Immature natural killer cell (primary cell): ENCODE measurements at places on chromosomes 12 and 14.

- H3K4me1 ChIP-seq = peaks cover 22% of the 10 kb centered on the region
- DNase-seq = no peak
- H3K27me3 ChIP-seq = no peaks in the 10 kb centered on the region
- H3K36me3 ChIP-seq = peaks cover 6% of the 10 kb centered on the region
- peak overlapping the region; percentile 1 for H3K27ac ChIP-seq
Measured at GRCh38 chr12:51480978-51481377, 56.3 kb downstream of the SLC4A8 start.

GRCh38 chr12:25269701-25270100 is 19.0 kb upstream of the KRAS start:
- no peak for DNase-seq
- peaks cover 5% of the 10 kb centered on the region for H3K27me3 ChIP-seq
- H3K4me1 ChIP-seq = peaks cover 6% of the 10 kb centered on the region
- no peaks in the 10 kb centered on the region for H3K36me3 ChIP-seq
- H3K4me3 ChIP-seq = no peak overlapping the region

- peak overlapping the region; percentile 53 for H3K27ac ChIP-seq
- peak; percentile 15 for DNase-seq
- peaks cover 42% of the 10 kb centered on the region for H3K4me1 ChIP-seq
Measured at GRCh38 chr12:48334808-48335207, 15.9 kb downstream of the ZNF641 start.

- no peak overlapping the region for H3K4me3 ChIP-seq
- H3K4me1 ChIP-seq = no peaks in the 10 kb centered on the region
- H3K27ac ChIP-seq = no peak overlapping the region
- H3K36me3 ChIP-seq = no peaks in the 10 kb centered on the region
Measured at GRCh38 chr12:20525064-20525610, 156.8 kb downstream of the PDE3A start.

DNA sequence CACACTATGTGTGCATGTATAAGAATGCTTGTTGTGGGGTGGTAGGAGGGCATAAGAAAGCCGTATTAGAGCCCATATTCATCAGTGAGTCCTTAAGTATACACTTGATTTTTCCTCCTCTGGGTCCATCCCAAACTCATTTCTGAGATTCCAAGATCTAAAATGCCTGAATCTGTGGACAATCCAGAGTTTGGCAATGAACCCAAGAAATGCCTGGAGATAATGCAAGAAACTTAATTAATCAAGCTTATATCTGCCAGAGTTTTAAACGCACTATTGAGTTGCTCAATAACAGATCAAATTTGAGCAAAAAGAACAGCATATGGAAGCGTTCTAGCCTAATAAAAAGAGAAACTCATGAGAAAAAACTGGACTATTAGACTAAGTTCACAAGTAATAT is 143.4 kb upstream of the NAV3 start:
- no peak for DNase-seq
- no peaks in the 10 kb centered on the region for H3K27me3 ChIP-seq
- no peaks in the 10 kb centered on the region for H3K36me3 ChIP-seq
- H3K27ac ChIP-seq = no peak overlapping the region
- H3K4me1 ChIP-seq = no peaks in the 10 kb centered on the region

DNA sequence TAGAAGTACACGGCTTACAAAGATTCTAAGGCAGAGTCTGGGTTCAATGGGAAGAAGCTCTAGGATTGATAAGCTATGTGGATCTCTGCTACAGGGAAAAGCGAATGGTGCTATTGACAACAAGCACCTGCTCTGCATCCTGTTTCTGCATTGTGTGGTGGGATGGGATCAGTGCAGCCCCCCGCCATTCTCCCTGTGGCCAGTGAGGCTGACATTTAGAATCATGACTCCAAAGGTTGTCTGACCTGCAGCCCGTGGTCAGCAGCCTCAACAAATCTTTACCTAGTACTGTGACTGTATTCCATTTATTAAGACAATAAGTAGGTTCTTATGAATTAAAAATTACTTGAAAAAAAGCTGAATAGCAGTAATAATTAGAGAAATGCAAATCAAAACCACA is 1477.0 kb upstream of the TMEM132C start:
- no peak for DNase-seq
- H3K36me3 ChIP-seq = no peaks in the 10 kb centered on the region
- no peak overlapping the region for H3K27ac ChIP-seq
- no peak overlapping the region for H3K4me3 ChIP-seq
- H3K4me1 ChIP-seq = peaks cover 9% of the 10 kb centered on the region

DNA sequence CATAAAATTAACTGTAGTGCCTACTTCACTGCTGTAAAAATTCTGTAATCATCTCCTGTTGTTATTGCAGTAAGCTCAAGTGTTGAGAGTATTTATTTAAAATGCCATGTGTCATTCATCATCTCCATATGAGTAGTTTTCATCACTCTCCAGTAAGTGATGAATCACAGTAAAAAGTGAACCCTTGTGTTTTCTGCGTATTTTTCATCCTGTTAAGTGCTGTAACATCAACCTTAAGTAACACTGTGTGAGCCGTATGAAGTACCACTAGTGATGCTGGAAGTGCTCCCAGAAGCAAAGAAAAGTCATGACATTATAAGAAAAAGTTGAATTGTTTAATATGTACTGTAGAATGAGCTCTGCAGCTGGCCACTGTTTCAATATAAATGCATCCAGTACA is 55.4 kb downstream of the SLCO1B3 start:
- H3K27me3 ChIP-seq = no peaks in the 10 kb centered on the region
- H3K36me3 ChIP-seq = no peaks in the 10 kb centered on the region
- no peak overlapping the region for H3K4me3 ChIP-seq
- no peak overlapping the region for H3K27ac ChIP-seq

DNA sequence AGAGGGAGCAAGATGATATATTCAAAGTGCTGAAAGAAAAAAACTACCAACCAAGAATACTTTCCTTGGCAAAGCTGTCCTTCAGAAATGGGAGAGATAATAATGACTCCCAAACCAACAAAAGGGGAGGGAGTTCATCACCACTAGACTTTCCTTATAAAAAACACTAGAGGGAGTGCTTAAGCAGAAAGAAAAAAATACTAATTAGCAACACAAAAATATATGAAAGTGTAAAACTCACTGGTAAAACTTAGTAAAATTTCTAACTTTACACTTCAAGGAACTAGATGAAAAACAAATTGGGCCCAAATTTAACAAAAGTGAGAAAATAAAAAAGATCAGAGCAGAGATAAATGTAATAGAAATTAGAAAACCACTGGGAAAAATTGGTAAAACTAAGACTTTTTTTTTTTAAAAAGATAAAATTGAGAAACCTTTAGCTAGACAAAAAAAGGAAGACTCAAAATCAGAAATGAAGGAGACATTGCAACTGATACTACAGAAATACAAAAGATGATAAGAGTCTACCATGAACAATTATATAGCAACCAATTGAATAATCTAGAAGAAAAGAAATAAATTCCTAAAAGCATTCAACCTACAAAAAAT is 60.4 kb upstream of the FAR2 start:
- no peaks in the 10 kb centered on the region for H3K36me3 ChIP-seq
- no peaks in the 10 kb centered on the region for H3K4me1 ChIP-seq
- no peak overlapping the region for H3K4me3 ChIP-seq
- no peak overlapping the region for H3K27ac ChIP-seq
- H3K27me3 ChIP-seq = peaks cover 5% of the 10 kb centered on the region
- no peak for DNase-seq

GRCh38 chr12:131418884-131419283 is 292.0 kb upstream of the SFSWAP start:
- no peaks in the 10 kb centered on the region for H3K27me3 ChIP-seq
- H3K4me3 ChIP-seq = no peak overlapping the region
- no peaks in the 10 kb centered on the region for H3K4me1 ChIP-seq
- no peaks in the 10 kb centered on the region for H3K36me3 ChIP-seq
- no peak overlapping the region for H3K27ac ChIP-seq

- no peaks in the 10 kb centered on the region for H3K36me3 ChIP-seq
- DNase-seq = peak; percentile 30
- no peak within 1 kb of the TSS for H3K27ac ChIP-seq
- peak within 1 kb of the TSS; percentile 59 for H3K4me3 ChIP-seq
- H3K27me3 ChIP-seq = peaks cover 9% of the 10 kb centered on the region
Measured at GRCh38 chr14:90815822-90816662, at the start of gene TTC7B. Gene TTC7B, minus strand, starts transcription at chr14:90816430. Its CDS starts 135 bp downstream, at chr14:90816295.

- no peak for DNase-seq
- no peak overlapping the region for H3K27ac ChIP-seq
- no peak overlapping the region for H3K4me3 ChIP-seq
- H3K36me3 ChIP-seq = no peaks in the 10 kb centered on the region
- no peaks in the 10 kb centered on the region for H3K4me1 ChIP-seq
- peaks cover 4% of the 10 kb centered on the region for H3K27me3 ChIP-seq
Measured at GRCh38 chr14:94321421-94322271, 1.5 kb downstream of the SERPINA6 start.

GRCh38 chr12:122982477-122982815 is 2.0 kb downstream of the ARL6IP4 start:
- no peaks in the 10 kb centered on the region for H3K36me3 ChIP-seq
- no peak for DNase-seq
- H3K27ac ChIP-seq = no peak overlapping the region
- peaks cover 10% of the 10 kb centered on the region for H3K27me3 ChIP-seq
- H3K4me3 ChIP-seq = peak overlapping the region; percentile 65

GRCh38 chr12:46981622-46982021 is 97.8 kb upstream of the PCED1B start:
- peaks cover 7% of the 10 kb centered on the region for H3K27me3 ChIP-seq
- no peak overlapping the region for H3K4me3 ChIP-seq
- no peaks in the 10 kb centered on the region for H3K4me1 ChIP-seq
- no peak for DNase-seq

GRCh38 chr12:104454997-104455396 is 1.8 kb upstream of the CHST11 start:
- no peaks in the 10 kb centered on the region for H3K36me3 ChIP-seq
- H3K27me3 ChIP-seq = peaks cover 6% of the 10 kb centered on the region
- peak overlapping the region; percentile 94 for H3K4me3 ChIP-seq
- H3K27ac ChIP-seq = peak overlapping the region; percentile 15

DNA sequence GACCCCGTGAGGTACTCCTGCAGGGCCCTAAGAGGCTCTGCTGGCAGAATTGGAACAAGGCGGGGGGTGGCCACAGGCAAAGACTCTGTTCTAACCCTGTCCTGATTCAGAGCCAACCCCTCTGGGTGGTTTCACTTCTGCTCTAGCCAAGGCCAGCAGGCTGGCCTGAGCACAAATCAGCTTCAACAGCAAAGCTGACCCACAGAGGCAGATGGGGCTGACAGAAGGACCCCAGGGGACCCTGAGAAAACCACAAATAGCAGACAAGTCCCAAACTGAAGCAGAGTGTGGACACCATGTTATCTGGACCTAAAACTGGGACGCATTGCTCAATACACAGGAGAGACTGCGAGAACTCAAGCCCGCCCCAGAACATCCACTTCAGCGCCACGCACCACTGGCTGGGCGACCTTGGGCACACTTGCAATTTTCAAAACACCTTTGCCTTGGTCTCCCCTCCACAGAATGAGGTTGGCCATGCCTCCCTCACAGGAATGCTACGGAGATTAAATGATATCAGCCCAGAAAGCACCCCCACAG is 76.4 kb upstream of the DICER1 start:
- H3K27ac ChIP-seq = no peak overlapping the region
- DNase-seq = no peak
- no peaks in the 10 kb centered on the region for H3K4me1 ChIP-seq

DNA sequence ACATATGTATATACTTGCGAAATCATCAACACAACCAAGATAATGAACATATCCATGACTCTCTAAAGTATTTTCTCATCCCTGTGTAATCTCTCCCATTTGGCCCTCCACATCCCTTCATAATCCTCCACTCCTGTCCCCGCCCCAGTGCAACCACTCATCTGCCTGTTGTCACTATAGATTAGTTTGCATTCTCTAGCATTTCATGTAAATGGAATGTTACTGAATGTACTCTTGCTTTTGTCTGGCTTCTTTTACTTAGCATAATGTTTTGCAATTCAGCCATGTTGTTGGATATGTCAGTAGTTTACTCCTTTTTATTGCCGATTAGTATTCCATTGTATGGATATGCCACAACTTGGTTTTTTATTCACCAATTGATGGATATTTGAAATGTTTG is 99.1 kb downstream of the BICD1 start:
- H3K27ac ChIP-seq = no peak overlapping the region
- no peaks in the 10 kb centered on the region for H3K27me3 ChIP-seq
- DNase-seq = no peak
- no peaks in the 10 kb centered on the region for H3K4me1 ChIP-seq
- no peak overlapping the region for H3K4me3 ChIP-seq

DNA sequence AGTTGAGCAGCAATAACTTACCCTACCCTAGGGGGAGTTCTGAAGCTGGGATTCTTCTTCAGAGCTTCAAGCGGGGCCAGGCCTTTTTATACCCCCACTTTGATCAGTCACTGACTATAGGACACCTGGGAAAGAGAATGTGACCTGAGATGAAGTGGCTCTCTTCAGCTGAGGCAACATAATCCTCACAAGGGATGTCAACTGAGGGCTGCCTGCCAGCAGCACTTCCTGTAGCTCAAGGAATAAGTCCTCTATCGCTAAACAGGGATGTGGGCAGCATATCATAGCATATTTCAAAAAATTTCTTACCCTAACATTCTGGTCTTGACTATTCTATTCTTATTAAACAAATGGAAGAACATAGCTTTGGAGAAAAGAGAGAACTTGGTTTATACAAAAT is 17.4 kb downstream of the LGALS3 start:
- H3K4me3 ChIP-seq = no peak overlapping the region
- H3K4me1 ChIP-seq = no peaks in the 10 kb centered on the region
- no peaks in the 10 kb centered on the region for H3K36me3 ChIP-seq
- no peak overlapping the region for H3K27ac ChIP-seq
- H3K27me3 ChIP-seq = no peaks in the 10 kb centered on the region
- DNase-seq = no peak

DNA sequence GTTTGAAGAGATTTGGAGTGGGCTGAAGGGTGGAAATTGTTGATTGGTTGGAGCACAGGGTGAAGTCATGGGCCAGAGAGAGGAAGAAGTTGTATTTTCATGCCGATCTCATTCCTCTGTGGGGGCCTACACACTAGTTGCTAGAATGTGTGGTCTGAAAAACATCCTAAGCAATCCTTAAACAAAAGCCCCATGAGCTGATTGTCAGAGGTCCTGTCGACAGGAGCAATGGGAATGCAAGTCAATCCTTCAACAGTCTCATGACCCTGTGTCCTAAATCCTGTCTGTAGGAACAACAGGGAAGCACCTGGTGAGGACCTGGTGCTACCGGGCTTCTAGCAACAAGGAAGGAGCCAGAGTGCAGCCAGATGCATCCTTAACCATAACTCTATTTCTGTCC is 324.0 kb upstream of the TMEM132C start:
- DNase-seq = no peak
- no peaks in the 10 kb centered on the region for H3K27me3 ChIP-seq
- H3K4me1 ChIP-seq = no peaks in the 10 kb centered on the region
- H3K4me3 ChIP-seq = no peak overlapping the region
- H3K27ac ChIP-seq = no peak overlapping the region
- no peaks in the 10 kb centered on the region for H3K36me3 ChIP-seq

GRCh38 chr12:87216436-87216835 is 812.8 kb downstream of the C12orf50 start:
- no peaks in the 10 kb centered on the region for H3K36me3 ChIP-seq
- H3K4me3 ChIP-seq = no peak overlapping the region
- no peak overlapping the region for H3K27ac ChIP-seq
- H3K27me3 ChIP-seq = no peaks in the 10 kb centered on the region
- DNase-seq = no peak
- no peaks in the 10 kb centered on the region for H3K4me1 ChIP-seq
